ENCODE measurements at places on chromosomes 16 and 17.

DNA sequence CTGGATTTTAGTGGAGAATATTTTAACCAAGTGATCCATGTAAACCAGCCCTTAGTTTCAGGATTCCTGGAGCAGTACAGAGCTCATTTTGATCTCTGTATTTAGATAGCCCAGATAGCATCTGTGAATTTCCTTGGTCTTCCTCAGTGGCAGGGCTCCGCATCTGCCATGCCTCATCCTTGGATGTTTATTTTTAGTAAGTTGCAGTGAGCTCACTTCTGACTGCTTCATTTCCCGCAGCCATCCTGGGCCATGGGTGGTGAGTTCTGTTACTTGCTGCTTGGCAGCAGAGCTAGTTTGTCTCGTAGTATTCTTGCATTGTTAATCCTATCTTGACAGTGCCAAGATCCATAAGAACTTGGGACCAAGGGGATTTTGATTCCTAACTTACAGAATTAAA is 33.7 kb downstream of the IST1 start:
- DNase-seq, result no peak

- no peak for DNase-seq
These were observed 15.7 kb downstream of the RBL2 start for GRCh38 chr16:53449816-53450517.

GRCh38 chr16:25066426-25066746 is 45.2 kb upstream of the LCMT1 start:
- no peak for DNase-seq

GRCh38 chr17:8464941-8465340 is 29.3 kb downstream of the NDEL1 start:
- no peak for DNase-seq

DNA sequence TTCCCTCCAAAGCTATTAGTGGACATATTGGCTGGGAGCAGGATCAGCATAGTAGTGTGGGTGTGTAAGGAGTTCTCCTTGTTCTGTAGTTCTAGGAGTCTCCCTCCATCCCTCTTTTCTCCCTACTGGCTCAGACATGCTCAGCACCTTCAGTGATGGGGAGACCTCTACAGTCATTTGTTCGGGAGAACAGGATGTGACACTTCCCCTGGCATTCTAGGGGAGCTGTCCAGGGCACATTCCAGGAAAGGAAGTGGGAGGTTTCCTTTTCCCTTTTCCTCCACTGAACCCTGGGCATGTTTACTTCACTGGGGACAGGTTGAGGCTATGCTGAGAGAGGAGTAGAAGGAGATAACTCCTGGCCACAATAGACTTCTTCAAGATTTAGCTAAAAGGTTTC is 86.5 kb downstream of the MYH13 start:
- DNase-seq, result no peak

- DNase-seq, result no peak
These were observed 226.6 kb downstream of the ZFHX3 start for GRCh38 chr16:72821185-72821950.

GRCh38 chr16:4314532-4315185 is 1.2 kb upstream of the GLIS2 start:
- no peak for DNase-seq

- DNase-seq, result no peak
These were observed 21.1 kb upstream of the TMC5 start for GRCh38 chr16:19396555-19397011.

- DNase-seq, result no peak
These were observed 40.8 kb upstream of the MEAK7 start for GRCh38 chr16:84545114-84545737.

- DNase-seq, result no peak
These were observed 66.5 kb downstream of the CYB561 start for GRCh38 chr17:63379636-63380035.

DNA sequence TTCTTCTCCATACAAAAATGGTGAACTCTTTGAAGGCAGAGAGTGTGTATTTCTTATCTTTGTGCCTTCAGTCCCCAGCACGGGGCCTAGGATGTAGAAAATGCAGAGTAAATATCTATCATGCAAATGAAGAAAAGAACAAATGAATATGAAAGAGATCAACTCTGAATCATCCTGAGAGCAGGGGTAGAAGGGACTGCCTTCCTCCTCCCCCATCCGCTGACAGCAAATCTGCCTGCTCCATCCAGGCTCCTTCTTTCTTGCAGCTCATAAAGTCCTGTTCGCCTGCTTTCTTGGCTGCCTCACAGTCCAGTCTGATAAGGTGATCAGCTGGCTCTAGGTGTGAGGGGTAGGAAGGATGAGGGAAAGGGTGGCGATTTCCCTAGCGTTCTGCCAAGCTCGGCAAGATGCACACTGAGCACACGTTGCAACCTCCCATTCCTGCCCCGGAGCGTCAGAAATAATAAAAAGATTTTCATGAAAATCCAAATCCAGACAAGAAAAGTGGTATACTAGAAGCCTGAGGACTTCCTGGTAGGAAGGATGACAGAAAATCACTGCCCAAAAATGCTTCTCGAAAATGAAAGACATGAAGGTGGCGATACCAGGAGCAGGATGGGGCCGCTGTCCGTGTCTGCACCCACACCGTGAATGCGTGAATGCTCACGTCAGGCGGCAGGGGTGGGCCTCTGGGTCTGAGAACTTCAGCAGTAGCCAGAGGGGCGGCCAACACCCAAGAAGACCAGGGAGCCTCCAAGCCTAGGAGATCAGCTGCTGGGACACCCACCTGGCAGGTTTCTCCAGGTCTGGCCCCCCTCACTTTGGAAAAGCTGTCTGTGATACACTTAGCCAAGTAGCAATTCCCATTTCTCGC is 67.1 kb downstream of the VPS53 start:
- no peak for DNase-seq

DNA sequence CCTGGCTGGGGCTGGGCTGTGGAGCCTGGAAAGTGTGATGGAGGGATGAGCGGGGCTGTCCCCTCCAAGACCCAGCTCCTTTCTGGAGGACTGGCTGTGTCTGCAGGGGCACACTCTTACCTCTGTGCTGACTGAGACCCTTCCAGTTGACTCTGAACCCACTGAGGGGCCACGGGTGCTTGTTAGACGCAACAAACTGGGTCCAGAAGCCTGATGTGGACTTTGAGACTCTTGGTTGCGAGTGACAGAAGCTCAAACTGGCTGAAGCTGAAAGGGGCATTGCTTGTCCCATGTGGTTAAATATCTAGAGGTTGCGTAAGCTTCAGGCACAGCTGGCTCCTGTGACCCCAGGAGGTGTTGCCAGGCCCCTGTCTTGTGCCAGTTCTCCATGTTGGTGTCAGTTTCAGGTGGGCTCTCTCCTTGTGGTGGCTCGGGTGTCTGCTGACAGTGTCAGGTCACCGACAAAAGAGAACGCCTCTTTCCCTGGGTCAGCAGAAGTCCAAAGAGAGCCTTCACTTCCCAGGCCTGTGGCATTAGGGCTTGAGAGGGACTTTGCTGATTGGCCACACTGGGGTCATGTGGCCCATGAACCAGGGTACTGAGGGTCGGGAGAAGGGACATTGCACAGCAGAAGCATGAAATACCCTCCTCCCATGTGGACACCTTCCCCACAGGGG is 16.7 kb downstream of the ADCY7 start:
- no peak for DNase-seq

All from HuH-7.5 (cell line).